ENCODE measurements at places on chromosomes 16 and 17. TPM values are rescaled to one million over a fixed set of nuclear protein-coding genes. Genes with fewer than 3 reads are reported as not detected.
A peak's percentile ranks its signal among the peaks of the same experiment; 100 is the strongest.

Gene KRTAP16-1
- not detected for total RNA-seq

Gene HCRT
- total RNA-seq = not detected

Gene RGS11
- 6.6 TPM for total RNA-seq

Gene RNF227
- 3.8 TPM for total RNA-seq

Gene KRTAP4-3
- not detected for total RNA-seq

Gene SHBG
- total RNA-seq = 2.0 TPM

Gene TBC1D3H
- total RNA-seq = not detected

GRCh38 chr17:74368341-74369081 is 1.2 kb downstream of the GPR142 start:
- no peak for DNase-seq
- H3K27ac ChIP-seq = peak overlapping the region; percentile 39
- H3K27me3 ChIP-seq = peaks cover 4% of the 10 kb centered on the region

DNA sequence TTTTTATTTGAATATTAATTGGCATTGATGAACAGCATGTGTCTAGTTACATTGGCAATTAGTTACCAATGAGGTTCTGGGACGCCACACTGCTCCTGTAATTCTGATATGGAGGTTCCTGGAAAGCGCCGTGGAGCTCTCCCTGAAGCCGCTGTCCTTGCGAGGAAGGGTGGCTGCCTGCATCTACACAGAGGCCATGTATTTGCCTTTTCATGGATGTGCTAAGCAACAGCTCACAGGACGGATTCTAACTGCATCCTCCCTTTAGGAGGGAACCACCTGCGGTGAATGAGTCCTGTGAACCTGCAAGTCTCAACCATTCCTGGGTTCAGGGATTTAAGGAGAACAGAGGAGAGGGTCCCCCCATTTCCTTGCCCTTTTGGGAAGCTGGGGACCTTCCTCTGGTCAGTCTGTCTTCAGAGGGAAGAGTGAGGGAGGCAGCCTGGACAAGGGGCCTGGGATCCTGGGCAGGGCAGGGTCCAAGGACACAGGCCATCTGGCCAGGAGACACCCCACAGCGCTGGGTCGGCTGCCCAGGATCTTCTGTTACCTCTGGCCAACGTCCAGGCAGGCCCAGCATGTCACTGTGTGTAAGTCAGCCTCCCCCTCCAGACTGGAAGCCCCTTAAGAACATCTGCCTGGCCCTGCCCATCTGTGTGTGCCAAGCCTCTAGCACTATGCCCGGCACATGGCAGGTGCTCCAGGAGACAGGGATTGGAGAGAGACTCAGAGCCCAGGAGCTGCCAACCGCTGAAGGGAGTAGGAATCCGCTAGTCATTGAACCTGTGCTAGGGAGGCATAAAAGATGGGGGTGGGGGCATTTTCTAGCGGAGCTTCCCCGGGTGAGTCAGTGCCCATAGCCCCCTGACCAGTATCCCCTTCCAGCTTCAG is 314.1 kb upstream of the TNRC6C start:
- no peaks in the 10 kb centered on the region for H3K36me3 ChIP-seq
- H3K27ac ChIP-seq = no peak overlapping the region
- H3K27me3 ChIP-seq = peaks cover 36% of the 10 kb centered on the region
- no peak for DNase-seq

- no peak overlapping the region for H3K4me3 ChIP-seq
- peak overlapping the region; percentile 63 for H3K27ac ChIP-seq
- H3K4me1 ChIP-seq = peaks cover 28% of the 10 kb centered on the region
- peaks cover 3% of the 10 kb centered on the region for H3K27me3 ChIP-seq
- peaks cover 7% of the 10 kb centered on the region for H3K36me3 ChIP-seq
- no peak for DNase-seq
Observed at GRCh38 chr16:87238361-87238715, 78.9 kb downstream of the C16orf95 start.

DNA sequence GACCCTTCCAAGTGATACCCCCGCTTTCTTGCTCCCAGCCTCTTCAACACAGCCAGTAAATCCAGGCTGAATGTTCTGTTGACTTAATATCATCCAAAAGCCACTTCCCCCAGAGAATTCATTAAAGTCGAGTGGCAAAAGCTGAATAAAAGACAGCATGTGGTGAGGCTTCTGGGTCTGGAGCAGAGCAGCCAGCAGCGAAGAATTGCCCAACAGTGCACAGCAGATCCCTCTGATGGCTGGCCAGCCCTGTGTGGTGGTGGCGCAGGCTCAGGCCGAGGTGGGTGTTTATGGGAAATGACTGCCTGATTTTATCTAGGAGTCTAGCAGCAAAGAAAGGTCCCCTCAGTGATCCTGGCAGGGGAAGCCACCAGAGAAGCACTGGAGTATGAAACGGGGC is 30.3 kb upstream of the RCVRN start:
- H3K36me3 ChIP-seq = peaks cover 7% of the 10 kb centered on the region
- no peak for DNase-seq
- H3K4me1 ChIP-seq = no peaks in the 10 kb centered on the region
- H3K4me3 ChIP-seq = no peak overlapping the region

DNA sequence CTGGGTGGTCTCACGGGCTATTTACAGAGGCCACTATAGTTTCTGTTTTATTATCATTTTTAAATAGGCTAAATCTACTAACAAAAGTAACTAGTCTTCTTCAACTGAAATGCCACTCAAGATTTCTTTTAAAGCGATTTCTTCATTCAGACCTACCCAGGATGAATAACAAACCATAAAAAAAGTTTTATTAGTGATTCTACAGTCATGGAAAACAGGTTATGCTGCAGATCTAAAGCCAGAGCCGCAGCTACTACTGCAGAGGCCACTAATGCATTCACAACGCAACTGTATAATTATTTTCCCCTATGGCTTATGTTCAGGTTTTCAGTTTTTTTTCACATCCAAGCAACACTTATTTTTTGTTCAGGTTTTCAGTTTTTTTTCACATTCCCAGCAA is 136.2 kb upstream of the AXIN2 start:
- no peak for DNase-seq
- peaks cover 33% of the 10 kb centered on the region for H3K4me1 ChIP-seq
- H3K27me3 ChIP-seq = no peaks in the 10 kb centered on the region
- H3K36me3 ChIP-seq = peaks cover 5% of the 10 kb centered on the region

DNA sequence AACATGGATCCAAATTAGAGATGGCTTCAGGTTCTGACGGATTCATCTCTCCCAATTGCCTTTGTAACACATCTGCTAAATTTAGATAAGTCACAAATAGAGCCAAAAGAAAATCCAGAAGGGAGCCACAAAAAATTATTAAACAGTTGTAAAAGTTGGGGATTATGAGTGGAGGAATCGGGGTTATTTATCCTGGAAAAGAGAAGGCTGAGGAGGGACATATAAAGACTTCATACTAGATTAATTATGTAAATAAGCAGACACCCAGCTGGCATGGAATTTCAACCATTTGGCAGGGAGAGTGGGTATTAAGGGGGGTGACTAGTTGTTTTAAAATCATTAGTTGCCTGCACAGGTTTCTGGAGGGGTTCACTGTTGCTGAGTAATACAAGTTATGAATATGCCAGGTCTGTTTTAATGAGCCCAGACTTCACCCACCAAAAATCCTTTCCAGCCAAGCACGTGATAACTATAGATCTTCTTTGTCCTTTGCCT is 89.6 kb downstream of the CDH13 start:
- no peak overlapping the region for H3K4me3 ChIP-seq
- peaks cover 9% of the 10 kb centered on the region for H3K27me3 ChIP-seq
- no peaks in the 10 kb centered on the region for H3K4me1 ChIP-seq
- DNase-seq = no peak

- no peak for DNase-seq
- H3K4me1 ChIP-seq = peaks cover 32% of the 10 kb centered on the region
- no peak overlapping the region for H3K4me3 ChIP-seq
Observed at GRCh38 chr16:66616592-66616991, 12.1 kb downstream of the CMTM3 start.

DNA sequence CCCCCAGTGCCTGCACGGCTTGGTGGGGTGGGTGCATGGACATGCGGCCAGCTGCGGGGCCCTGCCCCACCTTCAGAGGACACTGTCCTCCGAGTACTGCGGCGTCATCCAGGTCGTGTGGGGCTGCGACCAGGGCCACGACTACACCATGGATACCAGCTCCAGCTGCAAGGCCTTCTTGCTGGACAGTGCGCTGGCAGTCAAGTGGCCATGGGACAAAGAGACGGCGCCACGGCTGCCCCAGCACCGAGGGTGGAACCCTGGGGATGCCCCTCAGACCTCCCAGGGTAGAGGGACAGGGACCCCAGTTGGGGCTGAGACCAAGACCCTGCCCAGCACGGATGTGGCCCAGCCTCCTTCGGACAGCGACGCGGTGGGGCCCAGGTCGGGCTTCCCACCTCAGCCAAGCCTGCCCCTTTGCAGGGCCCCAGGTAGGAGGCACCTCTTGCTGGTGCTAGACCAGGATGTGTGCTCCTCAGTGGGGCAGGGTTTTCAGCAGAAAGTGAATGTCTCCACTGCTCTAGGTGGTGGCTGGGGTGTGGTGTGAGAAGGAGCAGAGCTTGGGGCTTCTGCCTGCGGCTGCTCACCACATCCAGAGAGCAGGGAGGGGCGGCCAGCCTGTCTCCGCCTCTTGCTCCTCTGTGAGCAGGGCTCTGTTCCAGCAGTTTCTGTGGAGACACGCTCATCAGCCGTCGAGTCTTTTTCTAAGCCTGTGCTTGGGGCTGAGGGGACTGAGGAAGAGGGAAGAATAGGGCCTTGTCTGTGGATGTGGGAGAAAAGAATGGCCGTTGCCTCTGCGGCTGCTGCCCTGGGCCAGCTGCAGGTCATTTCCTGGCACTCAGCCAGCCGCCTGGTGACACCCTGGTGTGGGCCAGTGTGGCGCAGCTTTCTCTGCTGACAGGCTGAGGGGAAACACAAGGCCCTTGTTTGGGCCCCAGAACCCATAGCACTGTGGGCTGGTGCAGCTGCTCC is 2.2 kb downstream of the ZNF276 start:
- DNase-seq = no peak
- H3K27ac ChIP-seq = no peak overlapping the region
- H3K36me3 ChIP-seq = peaks cover 7% of the 10 kb centered on the region
- H3K4me3 ChIP-seq = peak overlapping the region; percentile 79
- no peaks in the 10 kb centered on the region for H3K27me3 ChIP-seq

- H3K36me3 ChIP-seq = no peaks in the 10 kb centered on the region
- no peak for DNase-seq
- H3K27ac ChIP-seq = no peak overlapping the region
- peaks cover 3% of the 10 kb centered on the region for H3K27me3 ChIP-seq
- no peak overlapping the region for H3K4me3 ChIP-seq
- peaks cover 25% of the 10 kb centered on the region for H3K4me1 ChIP-seq
Observed at GRCh38 chr16:68490829-68491575, 42.7 kb upstream of the SMPD3 start.

- H3K36me3 ChIP-seq = no peaks in the 10 kb centered on the region
- no peak within 1 kb of the TSS for H3K27ac ChIP-seq
- H3K4me1 ChIP-seq = no peaks in the 10 kb centered on the region
- no peak within 1 kb of the TSS for H3K4me3 ChIP-seq
- DNase-seq = no peak
- no peaks in the 10 kb centered on the region for H3K27me3 ChIP-seq
Observed at GRCh38 chr17:42850954-42851353, at the start of gene AOC3. TSS of gene AOC3 (plus strand) at chr17:42851199. CDS start at chr17:42851344, 145 bp downstream.

DNA sequence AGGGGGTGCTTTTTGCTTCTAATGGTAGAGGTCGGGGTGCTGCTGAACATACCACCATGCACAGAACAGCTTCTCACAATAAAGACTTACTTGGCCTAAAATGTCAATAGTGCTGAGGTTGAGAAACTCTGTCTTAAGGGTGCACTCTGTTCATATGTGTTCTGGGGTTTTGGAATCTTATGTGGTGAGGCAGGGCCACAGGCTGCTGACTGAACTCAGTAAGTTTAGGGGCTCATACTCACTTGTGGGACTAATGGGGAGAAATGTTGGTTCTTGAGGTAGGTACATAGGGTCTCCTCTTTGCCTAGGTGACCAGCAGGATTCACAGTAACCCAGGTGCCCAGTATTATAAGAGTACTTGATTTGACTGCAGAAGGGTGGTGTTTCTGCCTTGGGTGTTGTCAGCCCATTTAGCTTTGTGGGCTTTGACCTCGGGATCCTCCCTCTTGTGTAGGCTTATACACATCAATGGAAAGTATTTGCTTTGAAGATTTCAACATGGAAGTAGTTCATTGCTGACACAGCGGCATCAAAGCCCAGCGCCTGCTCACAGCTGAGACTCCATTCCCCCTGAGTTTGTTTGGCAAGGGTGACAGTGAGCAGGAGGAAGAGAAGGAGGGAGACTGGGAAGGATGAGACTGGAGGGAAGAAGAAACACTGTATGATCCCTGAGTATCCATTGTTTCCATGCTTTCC is 17.2 kb downstream of the SLC7A6 start:
- no peaks in the 10 kb centered on the region for H3K27me3 ChIP-seq
- H3K4me3 ChIP-seq = no peak overlapping the region
- H3K36me3 ChIP-seq = peaks cover 15% of the 10 kb centered on the region
- H3K27ac ChIP-seq = no peak overlapping the region

DNA sequence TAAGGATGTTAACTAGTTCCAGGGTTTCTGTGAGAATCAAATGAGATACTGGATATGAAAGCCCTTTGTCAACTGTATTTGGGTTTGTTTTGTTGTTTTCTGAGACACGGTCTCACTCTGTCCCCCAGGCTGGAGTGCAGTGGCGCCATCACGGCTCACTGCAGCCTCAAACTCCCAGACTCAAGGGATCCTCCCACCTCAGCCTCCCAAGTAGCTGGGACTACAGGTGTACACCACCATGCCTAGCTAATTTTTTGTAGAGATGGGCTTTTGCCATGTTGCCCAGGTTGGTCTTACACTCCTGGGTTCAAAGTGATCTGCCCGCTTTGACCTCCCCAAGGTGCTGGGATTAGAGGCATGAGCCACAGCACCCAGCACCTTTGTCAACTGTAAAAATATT is 8.9 kb downstream of the SUPT4H1 start:
- H3K4me3 ChIP-seq = no peak overlapping the region
- peaks cover 22% of the 10 kb centered on the region for H3K36me3 ChIP-seq
- H3K4me1 ChIP-seq = peaks cover 10% of the 10 kb centered on the region
- no peak overlapping the region for H3K27ac ChIP-seq
- DNase-seq = no peak

GRCh38 chr17:412211-413015 is 59.8 kb upstream of the RPH3AL start:
- peak overlapping the region; percentile 96 for H3K4me3 ChIP-seq
- H3K4me1 ChIP-seq = peaks cover 31% of the 10 kb centered on the region
- peak overlapping the region; percentile 55 for H3K27ac ChIP-seq
